IMR-90 (cell line): ENCODE measurements at places on chromosomes 4 and X. TPM values are rescaled to one million over a fixed set of nuclear protein-coding genes. Genes with fewer than 3 reads are reported as not detected.

- DNase-seq = no peak
Observed at GRCh38 chrX:46819136-46819535, 17.7 kb upstream of the RP2 start.

DNA sequence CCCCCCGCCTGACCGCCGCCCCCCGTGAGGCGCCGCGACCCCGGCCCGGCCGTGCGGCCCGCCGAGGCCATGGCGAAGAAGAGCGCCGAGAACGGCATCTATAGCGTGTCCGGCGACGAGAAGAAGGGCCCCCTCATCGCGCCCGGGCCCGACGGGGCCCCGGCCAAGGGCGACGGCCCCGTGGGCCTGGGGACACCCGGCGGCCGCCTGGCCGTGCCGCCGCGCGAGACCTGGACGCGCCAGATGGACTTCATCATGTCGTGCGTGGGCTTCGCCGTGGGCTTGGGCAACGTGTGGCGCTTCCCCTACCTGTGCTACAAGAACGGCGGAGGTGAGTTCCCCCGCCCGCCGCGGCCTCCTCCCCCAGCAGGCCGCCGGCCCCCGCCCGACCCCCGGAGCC is 780 bp downstream of the SLC6A8 start:
- no peak for DNase-seq

AFF1 gene
- total RNA-seq = 7.0 and 10.8 TPM in 2 replicates

GRCh38 chrX:14802943-14803710 is 69.7 kb downstream of the FANCB start:
- DNase-seq = no peak

DNA sequence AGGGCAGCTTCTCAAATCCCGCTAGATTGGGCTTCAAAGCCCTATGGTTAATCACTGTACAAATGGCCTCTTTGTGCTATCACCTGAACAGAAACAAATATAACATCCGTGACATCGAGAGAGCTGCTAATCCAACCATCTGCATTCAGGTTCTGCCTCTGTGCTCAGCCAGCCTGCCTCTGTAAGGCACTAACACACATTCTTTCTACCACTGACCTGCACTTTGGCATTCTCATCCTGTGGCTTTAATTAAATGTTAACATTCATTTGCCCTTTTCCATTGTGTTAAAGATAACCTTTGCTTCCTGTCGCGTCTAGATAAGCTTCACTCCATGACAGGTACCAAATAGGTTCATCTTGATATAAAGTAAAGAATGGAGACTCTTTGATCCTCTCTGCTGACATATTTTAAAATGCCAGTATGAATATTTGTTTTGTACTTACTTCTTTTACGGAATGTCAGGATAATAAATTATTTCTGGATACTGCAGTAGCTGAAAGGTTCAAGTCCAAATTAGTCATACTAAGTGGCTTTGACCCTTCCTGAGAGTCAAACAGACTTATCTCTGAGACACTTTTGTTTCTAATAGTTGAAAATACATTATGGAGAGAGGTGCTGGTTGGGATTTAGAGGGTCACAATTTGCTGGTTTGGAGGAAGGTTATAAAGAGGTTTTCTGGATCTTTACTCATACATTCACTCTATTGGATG is 505.7 kb downstream of the PACRGL start:
- DNase-seq = no peak

DNA sequence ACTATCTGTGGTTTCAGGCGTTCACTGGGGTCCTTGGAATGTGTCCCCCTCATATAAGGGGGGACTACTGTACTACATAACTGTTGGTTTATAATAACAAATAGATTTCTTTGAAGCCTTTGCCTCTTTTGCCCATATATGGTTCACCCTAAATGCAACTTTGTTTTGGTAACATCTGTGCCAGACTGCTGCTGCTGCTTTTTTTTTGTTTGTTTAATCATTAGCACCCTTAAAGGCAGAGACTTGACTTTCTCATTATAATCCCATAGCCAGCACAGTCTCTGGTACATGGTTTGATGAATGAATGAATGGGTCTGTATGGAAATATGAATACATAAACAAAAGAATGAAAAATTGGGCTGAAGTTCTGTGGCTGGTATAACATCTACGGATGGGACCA is 80.2 kb upstream of the LHFPL1 start:
- no peak for DNase-seq
